Activated CD4-positive, alpha-beta T cell treated with anti-CD3 and anti-CD28 coated beads for 36 hours (primary cell): ENCODE measurements at places on chromosomes 6 and 20. TPM values are rescaled to one million over a fixed set of nuclear protein-coding genes. Genes with fewer than 3 reads are reported as not detected.

DNA sequence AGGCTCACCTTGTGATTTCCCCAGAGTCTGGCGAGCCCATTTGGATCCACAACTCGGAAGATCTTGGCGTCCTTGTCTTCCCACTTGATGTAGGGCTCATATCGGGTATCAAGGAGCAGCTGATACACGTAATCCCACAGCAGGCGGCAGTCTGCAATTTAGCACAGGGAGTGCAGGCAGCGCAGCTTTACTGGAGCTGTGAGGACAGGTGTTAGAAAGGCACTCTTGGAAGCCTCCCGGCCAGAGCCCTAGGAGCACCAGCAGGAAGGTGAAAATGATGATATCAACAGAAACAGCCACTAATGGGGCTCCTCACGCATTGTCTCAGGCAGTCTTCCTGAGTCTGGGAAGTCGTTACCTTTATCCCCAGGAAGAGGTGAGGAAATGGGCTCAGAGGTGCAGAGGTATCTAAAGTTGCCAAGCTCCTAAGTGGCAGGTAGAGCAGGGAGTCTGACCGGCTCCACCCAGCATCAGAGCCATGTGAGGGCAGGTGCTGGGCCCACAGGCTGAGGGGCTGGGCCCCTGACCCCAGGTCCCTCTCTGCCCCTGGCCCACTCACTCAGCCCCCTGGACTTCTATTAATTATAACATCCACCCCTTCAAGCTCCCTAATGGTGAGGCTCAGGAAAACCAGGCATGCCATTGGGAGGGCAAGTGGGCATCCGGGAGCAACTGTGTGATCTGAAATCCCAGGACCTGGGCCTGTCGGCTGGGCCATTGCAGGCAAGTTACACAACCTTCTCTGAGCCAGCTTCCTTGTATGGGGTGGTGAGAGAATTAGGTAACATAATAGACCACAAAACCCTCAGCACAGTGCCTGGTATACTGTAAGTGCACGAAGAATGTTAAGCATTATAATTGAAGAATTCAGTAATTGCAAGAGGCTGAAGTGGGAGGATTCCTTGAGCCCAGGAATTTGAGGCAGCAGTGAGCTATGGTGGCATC lies 18.3 kb downstream of the ETV7 start:
- no peak overlapping the region for H3K27ac ChIP-seq
- no peak overlapping the region for H3K4me3 ChIP-seq
- DNase-seq, result no peak
- H3K27me3 ChIP-seq, result no peaks in the 10 kb centered on the region

- H3K27ac ChIP-seq, result no peak overlapping the region
- H3K4me1 ChIP-seq, result no peaks in the 10 kb centered on the region
These were observed 147.6 kb upstream of the FAM83B start for GRCh38 chr6:54698974-54699373.

- H3K27me3 ChIP-seq, result no peaks in the 10 kb centered on the region
- peak overlapping the region; percentile 95 for H3K27ac ChIP-seq
- peaks cover 89% of the 10 kb centered on the region for H3K4me1 ChIP-seq
These were observed 12.2 kb downstream of the BACH2 start for GRCh38 chr6:90284236-90285041.

GRCh38 chr20:21228511-21228910 lies 74.6 kb upstream of the XRN2 start:
- H3K4me1 ChIP-seq, result no peaks in the 10 kb centered on the region
- H3K27me3 ChIP-seq, result no peaks in the 10 kb centered on the region
- DNase-seq, result no peak
- H3K36me3 ChIP-seq, result peaks cover 9% of the 10 kb centered on the region
- H3K4me3 ChIP-seq, result no peak overlapping the region

GRCh38 chr6:33693186-33694105 lies 18.1 kb downstream of the UQCC2 start:
- no peaks in the 10 kb centered on the region for H3K27me3 ChIP-seq
- H3K27ac ChIP-seq, result peak overlapping the region; percentile 87

The PDCD2 gene
- total RNA-seq, result 152 TPM
